Aorta (tissue), 5 donors: ENCODE measurements at places on chromosomes 12 and 14. TPM values are rescaled to one million over a fixed set of nuclear protein-coding genes. Genes with fewer than 3 reads are reported as not detected.

- H3K27me3 ChIP-seq = no peaks in the 10 kb centered on the region
- no peak overlapping the region for H3K4me3 ChIP-seq
- H3K27ac ChIP-seq = no peak overlapping the region
- DNase-seq = no peak
These were observed 78.0 kb downstream of the GRIP1 start for GRCh38 chr12:66600903-66601302.

- H3K4me1 ChIP-seq = no peaks in the 10 kb centered on the region
- no peaks in the 10 kb centered on the region for H3K27me3 ChIP-seq
- no peak overlapping the region for H3K27ac ChIP-seq
- H3K4me3 ChIP-seq = no peak overlapping the region
- H3K36me3 ChIP-seq = no peaks in the 10 kb centered on the region
These were observed 37.6 kb upstream of the SMOC1 start for GRCh38 chr14:69841656-69842055.

GRCh38 chr14:35557221-35557747, 23.3 kb downstream of the INSM2 start:
- no peak for DNase-seq
- no peaks in the 10 kb centered on the region for H3K36me3 ChIP-seq
- no peak overlapping the region for H3K4me3 ChIP-seq
- no peaks in the 10 kb centered on the region for H3K27me3 ChIP-seq

DNA sequence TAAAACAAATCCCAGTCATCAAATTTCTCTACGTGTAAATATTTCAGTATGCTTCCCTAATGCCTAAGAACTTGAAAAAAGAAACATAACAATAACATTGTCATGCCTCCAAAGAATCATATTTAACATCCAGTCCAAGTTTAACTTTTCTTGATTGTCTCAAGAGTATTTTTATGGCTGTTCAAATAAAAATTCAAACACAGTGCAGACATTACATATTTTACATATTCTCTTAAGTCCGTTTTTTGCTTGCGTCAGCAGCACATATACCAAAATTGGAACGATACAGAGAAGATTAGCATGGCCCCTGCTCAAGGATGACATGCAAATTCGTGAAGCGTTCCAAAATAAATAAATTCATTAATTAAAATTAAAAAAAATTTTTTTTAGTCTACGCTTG, 23.3 kb upstream of the EEA1 start:
- H3K27me3 ChIP-seq = no peaks in the 10 kb centered on the region
- DNase-seq = no peak
- no peak overlapping the region for H3K4me3 ChIP-seq
- H3K27ac ChIP-seq = no peak overlapping the region
- no peaks in the 10 kb centered on the region for H3K36me3 ChIP-seq

GRCh38 chr14:100710391-100710790, 16.3 kb upstream of the DLK1 start:
- no peak overlapping the region for H3K4me3 ChIP-seq
- no peak for DNase-seq
- no peaks in the 10 kb centered on the region for H3K36me3 ChIP-seq
- H3K4me1 ChIP-seq = no peaks in the 10 kb centered on the region

The SLCO1A2 gene
- not detected for total RNA-seq

DNA sequence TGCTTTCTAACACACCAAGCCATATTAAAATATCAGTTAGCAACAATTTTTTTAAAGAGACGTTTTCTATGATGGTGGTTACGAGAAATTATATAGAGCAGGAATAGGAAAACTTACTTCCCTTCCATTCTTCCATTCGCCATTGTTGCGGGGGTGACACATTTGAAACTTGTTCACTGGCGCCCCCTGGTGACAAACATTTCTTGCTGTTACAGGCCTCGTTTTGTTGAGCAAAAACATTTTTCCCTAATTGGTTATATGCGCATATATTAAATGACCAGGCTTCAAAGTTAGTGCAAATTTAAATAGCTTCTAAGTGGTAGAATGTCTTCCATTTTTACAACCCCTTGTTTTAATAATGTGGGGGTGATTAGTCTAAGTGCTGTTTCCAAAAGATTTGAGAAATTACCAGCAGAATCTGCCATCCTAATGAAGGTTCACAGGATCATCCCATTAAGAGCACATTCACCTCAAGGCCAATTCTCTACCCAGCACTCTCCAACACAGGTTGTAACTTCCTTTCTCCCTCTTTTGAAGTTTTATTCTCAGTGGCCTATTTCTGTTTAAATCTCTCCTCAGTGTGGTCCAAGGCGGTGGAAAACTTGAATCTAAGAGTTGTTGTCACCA, 1124.7 kb downstream of the FLRT2 start:
- no peak overlapping the region for H3K27ac ChIP-seq
- no peaks in the 10 kb centered on the region for H3K27me3 ChIP-seq
- no peaks in the 10 kb centered on the region for H3K4me1 ChIP-seq
- no peak for DNase-seq
- H3K36me3 ChIP-seq = no peaks in the 10 kb centered on the region

GRCh38 chr14:71618047-71618446, 314.2 kb upstream of the RGS6 start:
- H3K4me3 ChIP-seq = no peak overlapping the region
- H3K4me1 ChIP-seq = no peaks in the 10 kb centered on the region
- no peak for DNase-seq
- H3K27ac ChIP-seq = no peak overlapping the region
- no peaks in the 10 kb centered on the region for H3K27me3 ChIP-seq

GRCh38 chr12:124024263-124024678, 51.3 kb downstream of the ZNF664 start:
- peak overlapping the region; percentile 8 for H3K27ac ChIP-seq
- H3K27me3 ChIP-seq = no peaks in the 10 kb centered on the region
- H3K4me1 ChIP-seq = peaks cover 4% of the 10 kb centered on the region
- H3K4me3 ChIP-seq = no peak overlapping the region
- no peaks in the 10 kb centered on the region for H3K36me3 ChIP-seq

GRCh38 chr12:93115198-93115601, 186.1 kb upstream of the EEA1 start:
- no peaks in the 10 kb centered on the region for H3K27me3 ChIP-seq
- H3K4me3 ChIP-seq = no peak overlapping the region
- no peak for DNase-seq
- no peaks in the 10 kb centered on the region for H3K4me1 ChIP-seq
- H3K36me3 ChIP-seq = no peaks in the 10 kb centered on the region

DNA sequence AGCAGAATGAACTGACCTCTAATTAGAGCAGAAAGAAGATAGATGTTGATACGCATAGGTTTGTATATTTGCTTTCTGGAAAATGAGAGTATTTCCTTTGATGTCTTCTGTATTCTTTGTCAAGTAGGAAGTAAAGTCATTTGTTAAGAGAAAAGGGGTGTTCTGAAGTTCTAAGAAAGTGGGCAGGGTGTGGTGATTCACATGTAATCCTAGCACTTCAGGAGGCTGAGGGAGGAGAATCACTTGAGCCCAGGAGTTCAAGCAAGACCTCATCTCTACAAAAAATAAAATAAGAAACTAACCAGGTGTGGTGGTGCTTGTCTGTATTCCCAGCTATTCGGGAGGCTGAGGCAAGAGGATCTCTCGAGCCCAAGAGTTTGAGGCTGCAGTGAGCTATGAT, 2.8 kb downstream of the RHNO1 start:
- no peaks in the 10 kb centered on the region for H3K36me3 ChIP-seq
- H3K27me3 ChIP-seq = no peaks in the 10 kb centered on the region
- H3K4me3 ChIP-seq = no peak overlapping the region
- no peaks in the 10 kb centered on the region for H3K4me1 ChIP-seq

- no peaks in the 10 kb centered on the region for H3K36me3 ChIP-seq
- H3K27me3 ChIP-seq = no peaks in the 10 kb centered on the region
- no peak for DNase-seq
- no peaks in the 10 kb centered on the region for H3K4me1 ChIP-seq
- H3K27ac ChIP-seq = no peak overlapping the region
- H3K4me3 ChIP-seq = no peak overlapping the region
These were observed 114.0 kb downstream of the ALX1 start for GRCh38 chr12:85394065-85394464.

DNA sequence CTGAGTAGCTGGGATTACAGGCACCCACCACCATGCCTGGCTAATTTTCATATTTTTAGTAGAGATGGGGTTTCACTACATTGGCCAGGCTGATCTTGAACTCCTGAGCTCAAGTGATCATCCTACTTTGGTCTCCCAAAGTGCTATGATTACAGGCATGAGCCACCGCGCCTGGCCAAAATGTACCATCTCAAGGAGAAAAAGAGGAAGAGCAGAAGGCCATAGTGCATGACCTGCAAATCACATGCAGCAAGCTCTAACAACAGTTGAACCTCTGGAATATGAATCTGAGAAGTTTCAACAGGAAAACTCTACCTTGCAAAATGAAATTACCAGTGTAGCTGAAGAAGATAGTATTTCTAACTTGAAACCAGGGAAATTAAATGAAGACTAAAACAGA, 17.1 kb upstream of the SERPINA1 start:
- no peak overlapping the region for H3K27ac ChIP-seq
- no peak for DNase-seq
- no peaks in the 10 kb centered on the region for H3K27me3 ChIP-seq

DNA sequence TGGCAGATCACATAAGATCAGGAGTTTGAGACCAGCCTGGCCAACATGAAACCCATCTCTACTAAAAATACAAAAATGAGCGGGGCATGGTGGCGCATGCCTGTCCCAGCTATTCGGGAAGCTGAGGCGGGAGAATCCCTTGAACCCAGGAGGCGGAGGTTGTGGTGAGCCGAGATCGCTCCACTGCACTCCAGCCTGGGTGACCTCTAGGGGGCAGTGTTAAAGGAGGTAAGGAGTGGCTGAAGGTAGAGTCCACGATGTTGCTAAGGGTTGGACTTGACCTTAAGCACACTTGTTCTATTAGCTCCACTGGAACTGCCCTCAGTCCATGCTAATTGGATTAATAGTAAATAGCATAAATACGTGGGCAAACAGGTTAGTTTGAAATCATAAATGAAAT, 62.4 kb upstream of the PSMC1 start:
- no peaks in the 10 kb centered on the region for H3K27me3 ChIP-seq
- H3K4me3 ChIP-seq = no peak overlapping the region
- no peak overlapping the region for H3K27ac ChIP-seq
- DNase-seq = no peak

The C12orf42 gene
- not detected for total RNA-seq

DNA sequence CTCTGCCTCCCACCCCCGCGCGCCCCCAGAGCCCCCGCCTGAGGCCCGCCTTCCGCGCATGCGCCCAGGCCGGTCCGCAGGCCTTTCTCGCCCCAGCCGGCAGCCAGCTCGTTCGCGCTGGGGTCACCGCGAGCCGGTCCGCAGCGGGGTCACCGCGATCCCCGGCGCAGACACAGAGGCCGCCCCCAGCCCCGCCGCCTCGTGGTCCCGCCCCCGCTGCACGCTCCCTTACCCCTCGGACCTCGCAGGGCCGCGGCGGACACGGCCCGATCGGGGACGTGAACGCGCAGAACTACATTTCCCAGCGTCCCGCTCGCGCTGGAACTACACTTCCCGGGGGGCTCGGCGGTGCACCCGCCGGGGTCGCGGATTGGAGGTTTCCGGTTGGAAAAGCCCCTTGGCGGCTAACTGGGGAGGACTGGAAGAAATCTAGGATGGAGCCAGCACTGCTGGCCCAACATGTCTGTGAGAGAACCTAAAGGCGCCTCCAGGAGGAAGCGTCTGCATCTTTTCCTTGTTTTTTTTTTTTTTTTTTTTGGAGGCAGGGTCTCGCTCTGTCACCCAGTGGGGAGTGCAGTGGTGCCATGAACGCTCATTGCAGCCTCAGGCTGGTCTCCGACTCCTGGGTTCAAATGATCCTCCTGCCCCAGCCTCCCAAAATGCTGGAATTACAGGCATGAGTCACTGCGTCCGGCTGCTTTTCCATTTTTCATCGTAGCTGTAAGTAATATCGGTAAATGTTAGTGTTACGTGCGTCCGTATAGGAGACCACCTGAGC, at the start of gene ZNF605:
ZNF605 (minus strand) TSS at position 296 of the 778 bp plus-strand sequence. CDS start 10,671 bp downstream, outside the sequence.
- H3K4me3 ChIP-seq = peak within 1 kb of the TSS; percentile 99
- H3K36me3 ChIP-seq = no peaks in the 10 kb centered on the region
- peak; percentile 97 for DNase-seq
- H3K27me3 ChIP-seq = no peaks in the 10 kb centered on the region
- H3K27ac ChIP-seq = peak within 1 kb of the TSS; percentile 83

GRCh38 chr12:126443977-126444376, 1378.7 kb downstream of the AACS start:
- no peak overlapping the region for H3K27ac ChIP-seq
- DNase-seq = no peak
- H3K4me1 ChIP-seq = no peaks in the 10 kb centered on the region
- H3K36me3 ChIP-seq = no peaks in the 10 kb centered on the region
- no peak overlapping the region for H3K4me3 ChIP-seq

The TSHR gene
- total RNA-seq = 0.30 TPM

The PAPLN gene
- 5.8 TPM for total RNA-seq

The TAS2R9 gene
- not detected for total RNA-seq

DNA sequence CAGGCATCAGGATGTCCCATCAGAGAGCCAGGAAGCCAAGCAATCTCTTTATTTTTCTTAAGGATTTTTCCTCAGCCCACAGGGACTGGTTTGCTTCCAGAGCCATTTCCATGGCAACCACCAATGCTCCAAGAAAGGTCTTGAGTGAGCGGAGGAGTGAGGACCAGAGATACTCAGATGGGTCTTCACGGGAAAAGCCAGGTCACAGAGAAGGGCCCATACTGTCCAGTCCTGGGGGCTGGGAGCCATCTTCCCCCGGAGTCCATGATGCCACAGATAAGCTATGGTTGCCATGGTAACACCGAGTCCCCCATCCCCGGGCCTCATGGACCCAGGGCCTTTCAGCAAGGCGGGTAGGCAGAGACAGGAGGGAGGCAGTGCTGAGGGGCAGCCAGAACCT, 28.6 kb downstream of the CMKLR1 start:
- no peak overlapping the region for H3K4me3 ChIP-seq
- no peak for DNase-seq
- H3K4me1 ChIP-seq = peaks cover 5% of the 10 kb centered on the region
- no peaks in the 10 kb centered on the region for H3K27me3 ChIP-seq
- no peak overlapping the region for H3K27ac ChIP-seq
- no peaks in the 10 kb centered on the region for H3K36me3 ChIP-seq

The GALNT9 gene
- total RNA-seq = 0.62 TPM

The GLIPR1L2 gene
- total RNA-seq = 1.9 TPM

The CATSPERB gene
- 12.9 TPM for total RNA-seq

GRCh38 chr14:94677213-94677612, 65.0 kb downstream of the SERPINA3 start:
- no peaks in the 10 kb centered on the region for H3K4me1 ChIP-seq
- no peaks in the 10 kb centered on the region for H3K27me3 ChIP-seq
- no peak for DNase-seq
- no peaks in the 10 kb centered on the region for H3K36me3 ChIP-seq
- H3K27ac ChIP-seq = no peak overlapping the region

DNA sequence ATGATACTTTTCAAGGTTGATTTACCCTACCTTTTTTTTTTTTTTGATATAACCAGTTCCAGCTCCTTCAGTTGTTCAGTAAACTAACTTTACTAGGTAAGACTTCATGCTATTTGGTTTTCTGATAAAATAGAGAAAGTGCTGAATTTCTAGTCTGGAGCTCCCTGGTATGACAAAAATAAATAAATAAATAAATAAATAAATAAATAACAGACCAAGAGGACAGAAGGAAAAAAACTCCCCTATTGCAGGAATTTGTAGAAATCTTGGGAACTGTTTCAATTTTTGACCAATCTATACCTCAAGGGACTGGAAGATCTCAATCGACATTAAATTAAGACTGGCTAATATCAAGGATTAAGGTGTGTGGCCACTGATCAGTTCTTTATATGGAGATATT, 230.7 kb upstream of the PDZRN4 start:
- no peak for DNase-seq
- no peaks in the 10 kb centered on the region for H3K36me3 ChIP-seq
- H3K4me3 ChIP-seq = no peak overlapping the region
- no peaks in the 10 kb centered on the region for H3K4me1 ChIP-seq
- H3K27me3 ChIP-seq = no peaks in the 10 kb centered on the region
- no peak overlapping the region for H3K27ac ChIP-seq

The NDRG2 gene
- 68.7 TPM for total RNA-seq

The OTX2 gene
- not detected for total RNA-seq

The KRT79 gene
- not detected for total RNA-seq
